ENCODE measurements at places on chromosomes 11 and 22.

DNA sequence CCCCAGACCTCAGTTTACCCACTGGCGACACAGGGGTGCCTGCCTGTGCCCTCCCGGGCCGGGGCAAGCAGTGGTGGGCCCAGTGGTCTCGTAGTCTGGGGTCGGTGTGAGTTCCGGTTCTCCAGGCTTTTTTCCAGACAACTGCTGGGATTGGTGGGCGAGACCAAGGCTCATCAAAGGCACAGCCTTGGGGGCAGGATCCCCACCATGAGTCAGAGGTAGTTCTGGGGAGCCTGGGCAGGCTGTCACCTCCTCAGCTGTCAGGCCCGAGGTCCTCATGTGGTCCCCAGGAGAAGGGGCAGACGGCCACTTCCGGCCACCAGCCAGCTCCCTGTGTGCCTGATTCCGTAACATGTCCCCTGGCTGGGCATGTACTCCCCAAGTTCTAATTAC lies 827 bp upstream of the MUC2 start:
- no peak for DNase-seq

- DNase-seq = no peak
These were observed 26.0 kb upstream of the LRRC10B start for GRCh38 chr11:61482513-61482912.

- no peak for DNase-seq
These were observed 83.7 kb downstream of the STIM1 start for GRCh38 chr11:3939211-3939610.

- peak; percentile 34 for DNase-seq
These were observed 41.4 kb upstream of the ZBED5 start for GRCh38 chr11:10899121-10899830.

GRCh38 chr11:125146232-125146631 lies 18.3 kb upstream of the PKNOX2 start:
- no peak for DNase-seq

DNA sequence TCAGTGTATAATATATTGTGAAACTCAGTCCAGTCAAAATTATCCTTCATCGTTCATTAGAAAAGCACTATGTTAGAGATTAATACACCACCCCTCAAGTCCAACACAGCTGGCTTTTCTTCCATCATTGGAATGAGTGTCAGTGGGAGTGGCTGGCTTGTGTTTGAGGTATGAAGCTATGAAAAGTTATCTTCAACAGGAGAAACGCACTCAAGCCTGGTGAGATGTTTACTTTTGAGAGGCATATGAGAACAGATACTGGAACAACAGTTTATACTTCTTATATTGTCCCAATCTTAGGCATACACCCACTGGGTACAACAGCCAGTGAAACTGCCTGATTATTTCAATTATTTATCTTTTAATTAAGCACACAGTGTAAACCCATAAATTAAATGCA lies 34.3 kb downstream of the PLEKHB1 start:
- no peak for DNase-seq

DNA sequence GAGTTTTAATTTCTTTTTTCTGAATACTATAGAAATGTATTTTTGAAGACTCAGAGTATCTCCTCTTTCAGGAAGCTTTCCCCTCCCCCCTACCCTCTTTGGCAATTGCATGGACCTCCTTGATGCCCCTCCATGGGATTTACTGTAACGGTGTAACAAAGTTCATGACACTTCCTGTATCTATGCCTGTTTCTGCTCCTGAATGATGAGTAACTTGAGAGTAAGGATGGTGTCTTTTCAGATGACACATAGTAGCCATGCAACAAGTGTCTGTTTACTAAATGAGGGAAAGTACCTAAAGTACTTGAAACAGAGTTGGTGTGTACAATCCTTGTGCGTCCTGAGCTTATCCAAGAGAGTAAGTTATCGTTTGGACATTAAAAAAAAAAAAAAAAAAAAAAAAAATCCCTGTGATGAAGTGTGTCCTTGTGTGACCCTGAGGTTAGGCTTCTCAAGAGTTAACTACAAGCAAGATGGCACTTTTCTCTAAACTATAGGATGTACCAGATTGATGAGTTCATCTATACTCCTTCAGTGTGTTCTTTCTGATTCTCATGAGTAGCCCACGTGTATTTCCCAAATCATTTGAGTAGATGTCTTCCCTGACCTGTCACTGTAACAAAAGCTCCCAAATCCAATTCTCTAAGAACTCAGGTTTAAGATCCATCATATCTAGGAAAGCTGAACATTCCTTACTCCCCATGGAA lies 7.4 kb downstream of the ETS1 start:
- no peak for DNase-seq

GRCh38 chr11:61362542-61362875 lies 335 bp downstream of the TMEM138 start:
- DNase-seq = peak; percentile 35

- DNase-seq = no peak
These were observed 489 bp downstream of the RNF214 start for GRCh38 chr11:117232911-117233409.

DNA sequence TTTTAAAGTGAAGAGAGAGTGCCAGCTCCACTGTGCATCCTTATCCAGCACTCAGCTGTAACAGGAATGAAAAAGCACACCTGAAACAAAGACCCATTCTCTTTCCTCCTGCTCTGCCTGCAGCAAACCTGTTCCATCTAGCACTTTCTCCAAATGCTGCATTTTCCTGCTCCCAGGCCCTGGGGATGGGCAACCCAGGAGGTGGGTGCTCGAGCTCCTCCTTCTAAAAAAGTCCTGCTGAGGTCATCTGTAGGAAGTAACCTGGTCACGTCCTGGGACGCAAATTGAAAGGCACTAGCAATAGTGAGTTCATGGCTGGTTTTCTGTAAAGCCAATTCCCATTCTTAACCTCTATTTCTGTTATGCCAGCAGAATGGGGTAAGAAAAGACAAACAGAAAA lies 173.7 kb downstream of the MAML2 start:
- DNase-seq = no peak

DNA sequence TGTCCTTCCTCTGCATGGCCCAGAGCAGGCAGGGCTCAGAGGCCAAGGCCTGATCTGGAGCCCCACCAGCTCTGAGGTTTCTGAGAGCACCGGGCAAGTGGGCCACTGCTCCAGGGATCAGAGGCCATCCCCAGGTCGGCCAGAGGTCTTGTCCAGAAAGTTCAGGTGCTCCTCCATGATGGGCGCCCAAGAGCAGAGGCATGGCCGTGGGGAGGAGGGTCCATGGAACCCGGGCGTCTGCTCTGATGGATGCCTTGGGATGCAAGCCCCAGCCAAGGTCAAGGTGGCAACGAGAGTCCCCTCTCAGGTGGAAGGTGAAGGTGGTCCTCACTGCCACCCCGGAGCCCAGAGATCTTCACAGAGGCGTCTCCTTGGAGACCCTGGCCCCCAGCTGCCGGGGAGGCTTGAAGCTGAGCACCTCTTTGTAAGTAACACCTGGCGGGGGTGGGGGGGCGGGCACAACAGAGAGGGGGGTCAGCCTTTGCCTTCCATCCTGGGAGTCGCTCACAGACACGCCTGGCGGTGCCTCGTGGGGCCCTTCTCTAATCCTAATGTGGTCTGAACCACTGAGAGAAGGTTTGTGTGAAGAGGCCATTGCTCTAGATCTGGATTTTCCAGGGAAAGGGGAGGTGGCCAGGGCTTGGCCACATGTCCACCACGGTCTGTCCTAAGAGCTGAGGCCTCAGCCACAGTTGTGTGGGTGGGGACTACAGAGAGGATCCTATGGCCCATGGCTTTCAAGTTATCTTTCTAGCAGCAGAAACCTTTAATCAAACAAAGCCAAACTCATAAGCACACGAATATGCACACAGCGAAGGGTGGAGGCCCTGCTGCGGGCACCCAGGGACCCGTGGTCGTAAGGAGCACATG lies 2.2 kb upstream of the HDAC10 start:
- no peak for DNase-seq

DNA sequence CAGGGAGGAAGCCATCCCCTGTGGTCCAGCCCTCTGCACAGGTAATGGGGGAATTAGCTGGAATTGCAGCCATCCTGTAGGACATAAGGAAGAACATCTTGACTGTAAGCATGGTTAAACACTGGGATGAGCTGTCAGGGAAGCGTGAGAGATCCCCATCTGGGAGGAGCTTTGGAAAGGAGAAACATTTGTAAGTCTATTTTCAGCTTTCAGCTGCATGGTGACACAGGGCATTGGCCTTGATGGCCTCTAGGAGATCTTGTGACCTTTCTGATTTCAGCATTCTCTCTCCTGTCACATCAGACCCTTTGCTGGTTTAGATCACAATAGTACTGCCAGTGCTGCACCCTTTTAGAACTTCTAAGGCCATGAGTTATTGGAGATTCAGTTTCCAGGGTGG lies 47.1 kb downstream of the BCR start:
- no peak for DNase-seq

- DNase-seq = no peak
These were observed 10.1 kb downstream of the NAV2 start for GRCh38 chr11:19722702-19723101.

DNA sequence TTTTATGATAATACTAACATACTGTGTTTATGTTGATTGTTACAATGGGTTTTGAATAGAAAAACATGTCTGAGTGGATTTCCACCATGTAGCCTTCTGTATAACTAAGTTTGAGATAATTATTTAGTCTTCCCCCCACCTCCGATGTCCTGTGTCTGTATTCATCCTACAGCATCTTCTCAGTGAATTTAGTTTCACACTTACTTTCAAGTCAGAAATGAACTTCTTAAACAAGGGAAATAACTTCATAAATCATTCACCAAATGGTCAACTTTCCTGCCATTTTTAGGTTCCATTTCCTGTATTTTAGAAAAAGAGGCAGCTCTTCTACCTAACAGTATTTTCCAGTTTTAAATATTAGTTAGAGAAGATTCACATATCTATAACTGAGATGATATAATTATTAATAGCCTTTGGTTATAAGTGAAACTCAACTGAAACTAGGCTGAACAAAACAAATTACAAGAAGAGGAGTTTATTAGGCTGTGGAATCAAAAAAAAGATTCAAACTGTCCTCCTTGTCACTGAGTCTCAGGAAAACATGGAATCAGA lies 3.5 kb downstream of the OR51B5 start:
- DNase-seq = no peak

DNA sequence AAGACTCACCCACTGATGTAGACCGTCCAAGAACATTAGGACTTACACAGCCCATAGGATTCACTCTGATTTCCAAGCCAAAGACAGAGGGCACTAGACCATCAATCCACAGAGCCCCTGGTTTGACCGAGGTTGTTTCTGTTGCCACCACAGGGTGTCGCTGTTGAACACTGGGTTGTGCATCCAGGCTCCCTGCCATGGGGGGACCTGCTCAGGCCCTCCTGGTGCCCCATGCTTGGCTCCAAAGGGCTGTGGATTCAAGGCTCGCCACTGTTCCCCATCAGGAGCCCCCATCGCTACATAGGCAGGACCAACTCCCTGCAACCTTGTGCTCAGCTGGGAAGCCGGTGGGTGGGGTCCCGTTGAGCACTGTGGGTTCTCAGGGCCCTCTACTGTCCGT lies 128.0 kb upstream of the ANO1 start:
- DNase-seq = peak; percentile 58

GRCh38 chr11:103622296-103622695 lies 414.1 kb upstream of the DDI1 start:
- no peak for DNase-seq

DNA sequence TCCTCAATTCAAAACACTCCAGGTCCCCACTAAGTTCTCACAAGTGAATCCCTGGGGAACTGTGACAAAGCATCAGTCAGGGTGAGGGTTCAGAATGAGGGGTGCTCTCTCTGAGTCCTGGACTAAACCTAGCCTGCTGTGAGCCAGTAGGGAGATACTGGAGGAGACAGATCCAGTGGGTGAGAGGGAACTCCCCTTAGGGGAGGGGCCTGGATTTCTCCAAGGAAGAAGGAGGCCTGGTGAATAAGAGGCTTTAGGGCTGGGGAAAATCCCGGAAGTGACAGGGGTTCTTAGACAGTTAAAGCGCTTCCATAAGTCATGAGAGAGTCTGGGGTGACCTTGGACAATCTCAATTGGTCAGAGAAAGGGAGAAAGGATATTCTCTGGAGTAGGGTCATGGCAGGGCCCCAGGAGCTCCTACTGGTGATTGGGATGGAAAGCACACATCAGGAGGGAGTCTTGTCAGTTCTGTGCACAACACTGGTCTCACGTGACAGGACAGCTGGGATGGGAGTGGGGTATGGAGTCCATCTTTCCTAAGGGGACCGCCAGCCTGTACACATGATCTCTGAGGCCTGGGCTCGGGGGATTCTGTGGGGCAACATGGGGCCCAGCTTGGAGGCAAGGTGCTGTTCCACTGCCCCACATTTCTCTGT lies 1.5 kb downstream of the TBC1D10A start:
- peak; percentile 11 for DNase-seq

GRCh38 chr11:64245401-64245796 lies 1.3 kb downstream of the PPP1R14B start:
- peak; percentile 65 for DNase-seq

GRCh38 chr11:134100171-134100570 lies 31.3 kb downstream of the JAM3 start:
- peak; percentile 58 for DNase-seq

DNA sequence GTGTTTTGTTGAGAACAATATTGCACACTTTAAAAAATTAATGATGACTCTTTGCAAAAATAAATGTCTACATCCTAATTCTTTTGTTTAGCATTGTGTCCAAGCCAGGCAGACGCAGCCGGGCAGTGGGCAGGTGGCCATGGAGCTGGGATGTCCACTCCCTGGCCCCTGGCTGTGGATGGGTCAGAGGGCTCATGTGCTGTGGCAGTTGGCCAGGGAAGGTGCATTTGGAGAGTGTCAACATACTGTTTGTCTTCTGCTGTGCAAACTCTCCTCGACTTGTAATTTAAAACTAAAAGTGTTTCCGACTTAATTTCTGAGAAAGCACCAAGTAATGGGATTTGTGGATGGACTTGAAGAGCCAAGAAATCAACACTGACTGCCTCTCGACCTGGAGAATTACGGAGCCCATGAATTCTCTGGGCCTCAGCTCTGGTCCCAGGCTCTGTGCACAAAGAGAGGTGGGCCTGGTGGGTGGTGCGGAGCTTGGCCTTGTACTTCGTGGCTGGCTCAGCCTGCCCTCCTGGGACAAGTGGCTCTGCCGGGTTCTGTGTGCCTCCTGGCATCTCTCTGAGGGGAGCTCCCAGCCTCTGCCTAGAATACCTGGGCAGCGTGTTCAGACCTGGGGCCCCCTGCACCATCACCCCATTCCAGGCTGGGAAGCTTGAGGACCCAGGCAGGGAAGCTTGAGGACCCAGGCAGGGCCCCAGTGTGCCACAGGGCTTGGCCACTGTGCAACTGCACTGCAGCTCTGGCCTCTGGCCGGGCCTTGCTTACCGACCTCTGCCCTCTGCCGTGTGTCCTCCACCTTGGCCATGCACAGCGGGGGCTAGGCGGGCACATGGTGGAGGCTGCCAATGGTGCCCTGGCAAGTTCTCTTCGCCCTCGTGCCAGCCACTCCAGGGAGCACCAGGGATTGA lies 46.4 kb downstream of the RTN4R start:
- no peak for DNase-seq

DNA sequence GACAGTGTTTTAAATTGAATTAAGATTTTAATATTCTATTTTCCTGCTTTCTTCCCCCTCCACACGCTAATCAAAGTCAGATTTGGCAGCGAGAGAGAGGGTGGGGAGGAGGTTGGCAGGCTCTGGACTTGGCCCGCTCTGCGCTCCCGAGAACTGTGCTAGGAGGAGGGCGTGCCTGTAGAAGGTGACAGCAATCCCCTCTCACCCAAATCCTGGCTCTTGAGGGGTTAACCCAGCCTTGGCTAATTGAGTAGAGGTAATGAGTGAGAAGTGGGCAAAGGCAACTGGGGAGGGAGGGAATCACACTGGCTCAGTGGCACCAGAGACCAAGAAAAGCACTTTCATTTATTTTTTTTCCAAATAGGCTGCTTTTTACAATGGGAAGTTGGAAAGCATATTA lies 42.2 kb downstream of the BUD13 start:
- DNase-seq = no peak
